Astrocyte of the spinal cord (primary cell): ENCODE measurements at places on chromosomes 4 and X.

DNA sequence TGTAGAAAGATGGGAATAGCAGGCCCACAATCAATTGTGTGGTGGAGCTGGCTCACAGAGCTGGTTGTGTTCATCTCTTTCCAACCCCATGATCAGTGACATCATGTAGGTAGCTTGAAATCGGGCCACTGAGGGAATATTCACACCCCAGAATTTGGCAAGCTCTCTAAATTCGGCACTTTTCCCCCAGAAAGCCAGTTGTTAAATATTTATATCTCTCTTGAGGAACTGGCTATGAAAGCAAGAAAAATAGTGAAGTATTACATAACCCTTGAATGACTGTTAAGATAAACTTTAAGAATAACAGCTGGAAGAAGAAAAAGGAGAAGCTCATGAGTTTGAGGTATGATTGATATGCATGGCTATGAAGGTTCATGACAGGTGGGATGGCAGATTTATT, 38.9 kb downstream of the GPRIN3 start:
- no peak for DNase-seq

DNA sequence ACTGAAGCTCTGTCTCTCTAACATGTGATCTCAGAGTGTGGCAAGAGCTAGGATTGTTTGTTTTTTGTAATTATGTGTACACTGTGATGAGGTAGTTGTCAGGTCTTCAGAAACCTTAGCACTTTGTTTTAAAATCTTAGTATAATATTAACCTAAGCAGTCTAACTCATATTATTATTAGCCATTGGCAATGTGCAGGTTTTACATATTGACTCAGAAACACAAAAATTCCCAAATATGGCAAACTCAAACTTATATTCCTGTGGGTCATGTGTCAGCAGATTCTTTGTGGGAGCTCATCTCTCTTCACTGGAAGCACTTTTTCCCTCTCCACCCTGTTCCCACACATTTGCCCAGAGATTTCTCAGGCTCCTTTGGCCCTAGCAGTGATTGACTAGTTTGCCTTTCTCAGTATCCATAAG, 8.2 kb upstream of the PWWP3B start:
- DNase-seq, result no peak

DNA sequence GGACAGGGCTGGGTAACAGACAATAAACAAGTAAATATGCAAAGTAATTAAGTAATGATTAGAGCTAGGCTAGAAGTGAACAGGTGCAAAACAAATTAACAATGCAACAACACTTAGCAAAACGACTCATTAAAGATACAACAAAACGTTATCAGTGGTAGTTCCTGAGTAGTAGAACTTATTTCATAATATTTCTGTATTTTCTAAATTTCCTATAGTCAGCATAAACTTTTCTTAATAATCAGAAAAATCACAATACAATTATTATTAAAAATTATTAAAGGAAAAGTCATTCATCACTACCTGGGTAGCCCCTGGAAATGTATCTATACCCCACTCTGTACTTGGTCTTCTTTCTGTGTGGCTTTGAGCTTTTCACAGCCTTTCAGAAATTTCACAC, 166.6 kb downstream of the GBA3 start:
- no peak for DNase-seq

GRCh38 chrX:47585273-47585672, 3.0 kb downstream of the TIMP1 start:
- DNase-seq, result no peak

DNA sequence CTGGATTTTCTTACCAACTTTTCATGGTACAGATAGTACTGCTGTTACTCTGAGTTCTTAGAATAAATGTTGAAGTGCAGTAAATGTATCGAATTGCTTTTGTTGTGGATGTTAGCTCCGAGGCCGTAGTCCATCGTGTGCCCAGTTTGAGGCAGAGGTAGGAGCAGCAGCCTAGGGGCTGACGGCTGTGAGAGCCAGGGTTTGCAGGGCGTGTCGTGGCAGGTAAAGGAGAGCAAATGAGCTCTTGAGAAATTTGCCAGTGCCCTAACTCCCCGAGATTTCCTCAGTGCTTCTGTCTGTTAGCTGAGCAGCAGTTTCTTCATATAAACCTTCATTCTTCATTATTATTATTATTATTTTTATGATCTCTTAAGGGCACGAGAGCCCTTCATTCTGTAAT, 21.6 kb downstream of the PRIMPOL start:
- DNase-seq, result no peak

- DNase-seq, result no peak
Observed at GRCh38 chrX:71679575-71680207, 12.3 kb downstream of the LOC101059915 start.

GRCh38 chr4:38577462-38577861, 86.5 kb upstream of the KLF3 start:
- no peak for DNase-seq

- no peak for DNase-seq
Observed at GRCh38 chr4:83234902-83235644, 49.5 kb downstream of the COQ2 start.

DNA sequence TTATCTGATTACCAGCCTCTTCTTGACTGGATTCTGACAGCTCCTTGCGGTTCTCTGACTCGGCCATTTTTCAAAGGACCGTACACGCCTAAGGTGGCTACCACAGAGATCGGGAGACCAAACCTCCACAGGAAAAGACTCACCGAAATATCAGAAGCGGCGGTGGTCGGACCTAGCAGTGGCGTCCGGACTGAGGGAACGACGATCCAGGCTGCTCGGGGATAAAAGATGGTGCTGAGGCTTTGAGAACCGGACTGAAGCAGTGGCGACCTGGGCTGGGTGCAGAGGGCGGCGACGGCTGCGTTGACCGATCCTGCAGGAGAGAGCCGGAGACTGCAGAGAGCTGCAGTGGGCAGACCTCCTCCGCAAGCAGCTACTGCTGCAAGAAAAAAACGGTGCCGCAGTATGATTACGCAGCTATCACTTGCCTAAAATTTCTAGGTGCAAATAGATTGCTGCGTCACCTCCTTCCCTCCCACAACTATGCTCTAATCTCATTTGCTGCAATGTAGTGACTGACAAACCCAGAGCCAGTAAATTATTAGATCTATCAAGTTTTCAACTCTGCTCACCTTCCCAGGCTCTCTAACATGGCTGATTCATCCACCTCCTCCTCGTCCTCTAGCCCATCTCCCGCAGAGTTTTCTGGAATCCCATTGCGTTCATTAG, at the start of gene NAP1L2:
Gene NAP1L2 (minus strand): TSS at position 426 of the 669 bp plus-strand sequence. CDS start 359 bp downstream, at position 67.
- DNase-seq, result peak; percentile 5

- DNase-seq, result peak; percentile 66
Observed at GRCh38 chr4:80215449-80216052, 18.2 kb downstream of the PRDM8 start.

DNA sequence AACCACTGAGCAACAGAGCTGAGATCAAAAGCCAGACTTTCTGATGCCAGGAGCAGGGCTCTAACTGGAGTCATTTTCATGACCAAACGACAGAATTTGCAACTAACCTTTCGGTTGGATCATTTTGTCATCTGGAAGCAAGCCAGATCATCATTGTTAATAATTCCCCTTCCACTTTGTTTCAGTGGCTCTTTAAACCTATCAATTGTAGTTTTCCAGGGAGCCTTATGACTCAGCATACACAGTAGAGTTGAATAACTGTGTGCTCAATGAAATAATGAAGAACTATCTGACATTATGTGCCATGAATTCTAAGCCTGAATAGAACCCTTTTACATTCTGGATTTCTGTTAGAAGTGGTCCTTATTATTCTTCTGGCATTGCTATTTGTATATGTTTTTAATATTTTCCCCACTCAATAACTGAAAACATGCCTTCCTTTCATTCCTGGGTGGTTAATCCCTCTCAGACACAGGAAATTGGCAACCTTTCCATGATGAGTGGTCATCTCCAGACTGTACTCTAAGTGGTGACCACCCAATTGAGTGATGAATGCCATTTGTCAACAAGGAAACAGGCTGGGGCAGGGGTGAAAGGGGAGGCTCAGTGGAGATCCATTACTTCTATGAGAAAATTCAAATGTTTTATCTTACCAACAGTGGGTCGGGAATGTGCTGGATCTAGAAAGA, 431.8 kb downstream of the BCOR start:
- DNase-seq, result peak; percentile 12

GRCh38 chr4:142402900-142403299, 443.2 kb downstream of the INPP4B start:
- no peak for DNase-seq

GRCh38 chr4:107906458-107907100, 24.8 kb upstream of the CYP2U1 start:
- no peak for DNase-seq

- DNase-seq, result no peak
Observed at GRCh38 chrX:15254852-15255251, 15.0 kb downstream of the ASB9 start.

GRCh38 chr4:147594578-147594977, 22.6 kb upstream of the TMEM184C start:
- no peak for DNase-seq

- DNase-seq, result no peak
Observed at GRCh38 chr4:106951891-106952290, 84.2 kb downstream of the DKK2 start.

GRCh38 chr4:169802873-169803272, 45.1 kb upstream of the HPF1 start:
- no peak for DNase-seq

- no peak for DNase-seq
Observed at GRCh38 chr4:47733302-47734175, 104.3 kb downstream of the CORIN start.

DNA sequence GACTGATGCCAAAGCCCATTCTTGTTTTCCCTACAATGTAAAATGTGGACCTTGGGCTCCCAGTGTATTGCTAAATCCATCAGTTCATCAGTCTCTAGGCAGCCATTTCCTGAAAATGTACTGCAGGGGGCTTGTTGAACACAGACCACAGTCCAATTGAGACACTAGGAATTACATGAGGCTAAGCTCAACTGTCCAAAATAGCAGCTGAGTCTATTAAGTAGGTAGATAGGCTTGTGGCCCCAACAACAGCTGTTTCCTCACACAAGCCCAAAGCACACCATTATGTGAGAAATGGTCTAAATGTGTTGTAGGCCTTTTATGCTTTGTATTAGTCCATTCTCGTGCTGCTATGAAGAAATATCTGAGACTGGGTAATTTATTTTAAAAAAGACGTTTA, 60.0 kb upstream of the PAK3 start:
- DNase-seq, result no peak

GRCh38 chrX:134933248-134933647, 57.5 kb upstream of the SMIM10 start:
- no peak for DNase-seq

- no peak for DNase-seq
Observed at GRCh38 chrX:5991393-5991792, 237.3 kb downstream of the NLGN4X start.
